Cortex of kidney (tissue), 1 donor: ENCODE measurements at places on chromosomes 7 and 10.

DNA sequence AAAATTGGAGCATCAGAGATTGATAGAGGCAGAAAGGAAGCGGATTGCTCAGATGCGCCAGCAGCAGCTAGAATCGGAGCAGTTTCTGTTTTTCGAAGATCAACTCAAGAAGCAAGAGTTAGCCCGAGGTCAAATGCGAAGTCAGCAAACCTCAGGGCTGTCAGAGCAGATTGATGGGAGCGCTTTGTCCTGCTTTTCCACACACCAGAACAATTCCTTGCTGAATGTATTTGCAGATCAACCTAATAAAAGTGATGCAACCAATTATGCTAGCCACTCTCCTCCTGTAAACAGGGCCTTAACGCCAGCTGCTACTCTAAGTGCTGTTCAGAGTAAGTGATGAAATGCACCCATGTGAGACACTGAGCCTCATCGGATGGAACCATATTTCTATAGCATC is 33.1 kb downstream of the STAMBPL1 start:
- DNase-seq, result no peak

- DNase-seq, result no peak
Measured at GRCh38 chr10:46228563-46229071, 58.2 kb upstream of the ANTXRL start.

- DNase-seq, result no peak
Measured at GRCh38 chr10:118107040-118107439, 60.3 kb upstream of the RAB11FIP2 start.

GRCh38 chr10:69180525-69181204 is 631 bp downstream of the SUPV3L1 start:
- DNase-seq, result no peak

GRCh38 chr7:633381-634018 is 93.0 kb upstream of the DNAAF5 start:
- DNase-seq, result no peak

DNA sequence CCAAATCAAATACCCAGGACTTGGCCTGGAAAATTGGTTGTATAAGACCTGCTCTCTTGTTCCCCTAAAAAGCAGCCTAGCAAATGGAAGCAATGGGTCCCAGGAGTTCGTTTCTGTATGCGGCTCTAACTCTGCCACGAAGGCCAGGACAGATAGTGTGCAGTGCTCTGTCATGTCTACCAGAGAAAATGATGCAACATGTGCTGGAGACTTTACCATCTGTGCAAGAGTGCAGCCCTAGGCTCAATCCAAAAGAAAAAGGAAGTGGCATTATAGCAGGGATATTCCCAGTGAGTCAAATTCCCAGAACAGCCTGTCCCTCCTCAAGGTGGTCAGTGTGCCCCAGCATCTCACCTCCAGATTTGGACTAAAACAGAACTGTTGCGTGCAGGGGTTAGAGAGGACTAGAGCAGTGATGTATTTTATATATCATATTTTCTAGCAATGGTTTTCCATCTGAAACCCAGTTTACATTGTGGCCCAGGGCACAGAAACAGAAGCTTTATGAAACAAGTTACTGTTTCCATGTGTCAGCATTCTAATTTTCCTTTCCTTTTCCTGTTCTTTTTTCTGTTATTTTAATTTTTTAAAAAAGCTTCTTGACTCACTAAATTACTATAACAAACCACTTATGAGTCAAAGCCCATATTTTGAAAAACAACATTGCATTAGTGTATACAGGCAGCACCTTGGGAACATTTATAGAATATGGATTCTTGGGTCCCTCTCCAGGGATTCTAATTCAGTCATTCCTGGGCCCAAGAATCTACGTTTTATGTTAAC is 311.2 kb downstream of the RNLS start:
- DNase-seq, result no peak

DNA sequence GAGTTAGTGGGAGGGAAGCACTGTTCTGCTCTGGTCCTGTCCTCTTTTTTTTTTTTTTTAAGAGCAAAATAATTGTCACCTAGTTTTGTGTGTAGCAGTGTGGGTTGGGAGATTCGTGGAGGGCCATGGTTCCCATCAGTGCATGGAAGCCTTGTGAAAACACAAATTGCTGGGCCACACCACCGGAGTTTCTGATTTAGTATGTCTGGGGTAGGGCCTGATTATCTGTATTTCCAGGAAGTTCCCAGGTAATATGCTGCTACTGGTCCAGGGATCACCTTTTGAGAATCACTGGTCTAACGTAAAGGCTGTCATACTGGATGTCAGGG is 191.3 kb downstream of the GATA3 start:
- no peak for DNase-seq

DNA sequence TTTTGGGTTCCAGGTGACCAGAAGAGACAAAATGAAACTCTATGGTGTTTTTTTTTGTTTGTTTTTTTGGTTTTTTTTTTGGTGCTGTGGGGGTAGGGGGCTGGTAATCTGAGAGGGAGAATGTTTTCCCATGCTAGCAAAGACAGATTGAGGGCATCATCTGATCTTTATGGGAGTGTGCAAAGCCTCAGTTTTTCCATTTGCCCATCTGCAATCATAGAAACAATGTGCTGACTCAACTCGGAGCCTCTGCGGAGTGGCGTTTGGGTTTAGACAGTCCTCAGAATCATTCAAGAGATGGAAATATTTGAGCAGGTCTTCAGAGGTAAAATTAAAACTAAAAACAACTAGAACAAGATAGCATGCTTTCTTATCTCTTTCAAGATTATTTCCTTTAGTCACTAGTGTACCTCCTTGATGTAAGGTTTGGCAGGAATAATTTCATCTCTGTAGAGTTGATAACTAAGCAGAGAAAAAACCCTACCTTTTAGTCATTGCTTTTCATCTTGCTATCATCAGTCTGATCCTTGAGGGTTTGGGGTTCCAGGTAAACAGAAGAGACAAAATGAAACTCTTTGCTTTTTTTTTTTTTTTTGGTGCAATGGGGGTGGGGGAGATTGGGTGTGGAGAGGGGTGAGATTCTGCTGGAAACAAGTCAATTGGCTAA is 18.0 kb downstream of the CNNM2 start:
- DNase-seq, result no peak

- no peak for DNase-seq
Measured at GRCh38 chr7:139059905-139060304, 24.1 kb upstream of the ZC3HAV1L start.

- DNase-seq, result no peak
Measured at GRCh38 chr10:107557916-107558315, 393.4 kb upstream of the SORCS1 start.

- DNase-seq, result no peak
Measured at GRCh38 chr10:122168598-122169394, 102.3 kb upstream of the BTBD16 start.

DNA sequence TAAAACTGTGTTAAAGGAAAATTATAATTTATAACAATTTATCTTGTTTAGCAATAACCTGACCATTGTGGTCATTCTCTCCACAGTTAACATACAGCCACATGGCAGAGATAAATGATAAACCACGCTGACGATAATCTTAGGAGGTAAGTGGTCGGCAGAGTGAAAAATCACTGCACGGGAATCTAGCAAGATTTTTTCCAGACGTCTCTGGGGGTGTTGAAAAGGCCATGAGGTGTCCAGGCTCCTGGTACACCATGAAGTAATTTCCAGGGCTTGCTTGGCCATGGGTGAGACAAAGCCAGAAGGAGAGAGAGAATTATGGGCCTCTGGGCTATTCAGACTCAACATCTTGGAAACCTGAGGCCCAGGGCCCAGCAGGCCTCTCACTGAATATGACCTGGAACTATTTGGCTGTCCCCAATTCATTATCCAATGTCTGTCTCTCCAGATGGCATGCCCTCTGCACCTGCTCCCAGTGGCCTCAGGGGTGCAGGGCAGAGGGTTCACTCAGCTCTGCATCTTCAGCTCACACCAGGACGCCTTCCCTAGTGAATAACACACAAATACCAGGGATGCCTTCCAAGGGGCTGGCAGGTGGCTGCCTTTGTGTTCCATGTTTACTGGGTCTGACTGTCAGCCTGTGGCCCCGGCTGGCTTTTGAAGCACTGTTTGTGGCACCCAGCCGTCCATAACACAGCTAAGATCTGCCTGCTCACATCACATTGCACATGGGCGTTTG is 590.4 kb upstream of the PFKP start:
- no peak for DNase-seq

GRCh38 chr7:101238226-101239182 is 902 bp upstream of the CLDN15 start:
- no peak for DNase-seq

DNA sequence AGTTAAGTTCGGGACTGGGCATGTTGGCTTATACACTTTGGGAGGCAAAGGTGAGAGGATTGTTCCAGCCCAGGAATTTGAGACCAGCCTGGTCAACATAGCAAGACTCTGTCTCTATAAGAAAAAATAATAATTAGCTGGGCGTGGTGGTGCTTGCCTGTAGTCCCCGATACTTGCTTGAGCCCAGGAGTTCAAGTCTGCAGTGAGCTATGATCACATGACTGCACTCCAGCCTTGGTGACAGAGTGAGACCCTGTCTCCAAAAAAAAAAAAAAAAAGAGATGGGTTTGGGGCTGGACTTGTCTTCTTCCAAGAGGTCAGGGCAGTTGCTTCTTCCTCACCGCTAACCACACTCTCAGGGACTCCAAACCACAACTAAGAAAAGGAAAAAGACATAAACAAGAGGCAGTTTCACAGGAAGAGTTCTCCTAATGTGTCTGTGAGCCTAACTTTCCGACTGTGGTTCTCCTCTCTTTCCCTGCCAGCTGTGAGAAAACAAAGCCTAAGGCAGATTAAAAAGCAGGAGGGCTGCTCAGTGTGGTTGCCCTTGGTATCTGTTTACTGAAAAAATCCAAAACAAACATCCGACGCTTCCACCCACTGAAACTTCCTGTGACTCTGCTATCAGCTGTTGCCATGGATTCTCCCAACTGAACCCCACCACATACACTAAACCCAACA is 2.4 kb upstream of the SERPINE1 start:
- DNase-seq, result no peak

DNA sequence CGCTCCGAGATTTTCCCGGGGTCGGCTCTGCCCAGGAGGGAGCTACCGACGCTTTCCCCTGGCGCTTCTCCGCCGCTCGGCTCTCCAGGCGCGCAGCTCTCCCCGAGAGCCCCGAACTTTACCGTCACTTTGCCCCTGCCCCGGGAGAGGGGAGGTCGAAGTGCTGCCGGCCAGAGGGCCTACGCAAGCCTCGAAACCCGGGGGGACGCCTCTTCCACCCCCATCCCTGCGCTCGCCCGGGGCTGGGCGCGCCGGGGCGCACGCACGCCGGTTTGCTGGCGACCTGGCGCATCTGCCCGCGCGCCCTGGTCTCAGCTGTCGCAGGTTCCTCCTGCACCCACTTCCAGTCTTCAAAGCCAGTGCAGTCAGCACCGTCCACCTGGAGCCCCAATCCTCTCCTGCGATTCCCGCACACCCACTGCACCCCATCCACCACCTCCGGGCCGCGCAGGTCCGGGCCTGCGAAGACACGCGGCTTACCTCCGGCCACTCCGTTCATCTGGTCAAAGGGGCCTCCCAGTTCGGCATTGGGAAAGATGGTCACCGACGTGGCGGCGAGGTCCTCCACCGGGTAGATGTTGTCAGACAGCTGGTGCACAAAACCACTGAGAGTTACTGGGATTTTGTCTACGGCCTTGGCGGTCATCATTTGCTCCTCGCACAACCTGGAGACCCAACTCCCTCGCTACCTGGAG is 638 bp downstream of the EGR2 start:
- no peak for DNase-seq

DNA sequence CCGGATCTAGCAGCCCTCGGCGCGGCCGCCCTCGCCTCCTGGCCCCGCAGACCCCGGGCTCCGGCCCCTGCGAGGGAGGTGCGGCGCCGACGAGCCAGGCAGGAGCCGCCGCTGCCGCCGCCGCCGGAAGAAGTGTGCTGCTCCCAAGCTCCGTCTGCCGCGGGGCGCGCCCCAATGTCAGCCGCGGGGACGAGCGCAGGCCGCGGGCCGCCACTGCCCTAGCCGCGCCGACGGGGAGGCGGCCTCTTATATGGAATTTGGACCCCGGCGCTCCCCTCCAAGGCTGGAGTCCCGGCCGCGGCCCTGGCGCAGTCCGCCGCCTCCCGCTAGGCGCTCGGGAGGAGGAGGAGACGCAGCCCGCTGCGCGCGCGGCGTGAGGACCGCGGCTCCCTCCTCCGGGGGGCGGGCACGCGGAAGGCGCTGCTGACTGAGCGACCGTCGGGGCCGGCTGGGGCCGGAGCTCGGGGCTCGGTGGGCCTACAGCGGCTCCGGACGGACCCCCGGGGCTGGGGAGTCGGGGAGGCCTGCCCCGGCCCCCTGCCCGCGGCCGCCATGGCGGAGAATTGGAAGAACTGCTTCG is at the start of gene TRIM8:
Gene TRIM8 (plus strand): TSS at position 414 of the 580 bp plus-strand sequence. CDS start 139 bp downstream, at position 553.
- DNase-seq, result no peak

DNA sequence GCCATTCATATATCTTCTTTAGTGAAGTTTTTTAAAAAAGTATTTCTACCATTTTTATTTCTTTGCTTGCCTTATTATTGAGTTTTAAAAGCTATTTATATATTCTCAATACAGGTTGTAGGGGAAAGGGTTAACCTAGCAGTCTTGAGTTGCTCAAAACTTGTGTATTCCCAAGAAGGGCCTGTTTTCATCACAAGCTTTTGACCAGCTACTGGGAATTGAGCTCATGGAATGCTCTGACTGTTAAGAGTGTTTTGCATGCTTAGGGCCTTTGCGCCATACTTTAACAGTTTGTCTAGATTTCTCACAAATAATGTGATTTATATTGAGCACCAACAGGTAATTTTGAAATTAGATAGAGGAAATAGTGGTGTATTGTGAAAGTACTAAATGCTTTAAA is 72.0 kb upstream of the CALCR start:
- DNase-seq, result no peak

DNA sequence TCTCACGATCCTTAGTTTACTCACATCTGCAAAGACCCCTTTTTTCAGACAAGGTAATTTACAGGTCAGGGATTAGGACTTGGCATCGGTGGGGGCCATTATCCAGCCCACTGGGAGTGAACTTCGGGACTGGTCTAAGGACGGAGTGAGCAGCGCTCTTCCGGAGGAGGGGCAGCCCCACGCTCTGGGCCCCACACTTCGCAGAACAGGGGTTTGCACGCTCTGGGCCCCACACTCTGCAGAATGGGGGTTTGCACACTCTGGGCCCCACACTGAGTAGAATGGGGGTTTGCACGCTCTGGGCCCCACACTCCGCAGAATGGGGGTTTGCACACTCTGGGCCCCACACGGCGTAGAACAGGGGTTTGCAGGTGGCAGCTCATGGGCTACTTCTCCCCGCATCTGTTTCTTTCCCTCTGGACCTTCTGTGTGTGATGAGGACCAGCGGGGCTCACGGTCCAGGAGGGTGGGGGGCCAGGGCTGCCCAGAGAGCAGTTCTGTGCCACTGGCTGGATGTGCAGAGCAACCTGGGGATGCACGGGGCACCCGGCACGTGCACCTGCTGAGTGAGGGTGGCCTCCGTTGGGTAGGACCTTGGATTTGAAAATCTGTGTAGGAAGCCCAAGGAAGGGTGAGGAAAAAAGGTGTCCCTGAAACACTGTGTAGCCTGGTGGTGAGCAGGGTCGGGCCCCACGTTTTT is 134.8 kb downstream of the WDR37 start:
- DNase-seq, result no peak

DNA sequence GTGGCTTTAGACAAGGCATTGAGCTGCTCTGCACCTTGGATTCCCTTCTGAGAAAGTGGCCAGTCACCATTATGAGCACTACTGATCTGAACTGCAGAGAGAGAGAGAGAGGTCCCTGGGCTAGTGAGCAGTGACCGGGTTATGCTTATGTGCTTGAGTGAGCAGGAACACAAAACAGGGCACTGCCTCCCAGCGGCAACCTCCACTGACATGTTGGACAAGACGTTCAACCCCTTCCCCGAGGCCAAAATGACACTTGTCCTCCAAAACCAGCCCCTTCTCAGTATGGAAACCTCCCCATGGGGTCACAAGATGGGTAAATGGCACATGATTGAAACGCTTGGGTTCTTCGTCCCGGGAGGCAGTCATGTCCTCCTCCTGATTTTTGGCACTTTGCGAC is 339.4 kb upstream of the ZMIZ1 start:
- DNase-seq, result no peak
